ENCODE measurements at places on chromosomes 7 and 10.

GRCh38 chr10:97601268-97602215 is 12.0 kb downstream of the C10orf62 start:
- DNase-seq: peak; percentile 62

GRCh38 chr10:115046686-115047236 is 46.4 kb upstream of the ATRNL1 start:
- DNase-seq: no peak

GRCh38 chr7:101814081-101814990 is 3.1 kb upstream of the CUX1 start:
- DNase-seq: peak; percentile 51

GRCh38 chr10:49347342-49347741 is 48.4 kb downstream of the C10orf71 start:
- DNase-seq: no peak

GRCh38 chr10:36091007-36091406 is 448.9 kb upstream of the FZD8 start:
- DNase-seq: no peak

DNA sequence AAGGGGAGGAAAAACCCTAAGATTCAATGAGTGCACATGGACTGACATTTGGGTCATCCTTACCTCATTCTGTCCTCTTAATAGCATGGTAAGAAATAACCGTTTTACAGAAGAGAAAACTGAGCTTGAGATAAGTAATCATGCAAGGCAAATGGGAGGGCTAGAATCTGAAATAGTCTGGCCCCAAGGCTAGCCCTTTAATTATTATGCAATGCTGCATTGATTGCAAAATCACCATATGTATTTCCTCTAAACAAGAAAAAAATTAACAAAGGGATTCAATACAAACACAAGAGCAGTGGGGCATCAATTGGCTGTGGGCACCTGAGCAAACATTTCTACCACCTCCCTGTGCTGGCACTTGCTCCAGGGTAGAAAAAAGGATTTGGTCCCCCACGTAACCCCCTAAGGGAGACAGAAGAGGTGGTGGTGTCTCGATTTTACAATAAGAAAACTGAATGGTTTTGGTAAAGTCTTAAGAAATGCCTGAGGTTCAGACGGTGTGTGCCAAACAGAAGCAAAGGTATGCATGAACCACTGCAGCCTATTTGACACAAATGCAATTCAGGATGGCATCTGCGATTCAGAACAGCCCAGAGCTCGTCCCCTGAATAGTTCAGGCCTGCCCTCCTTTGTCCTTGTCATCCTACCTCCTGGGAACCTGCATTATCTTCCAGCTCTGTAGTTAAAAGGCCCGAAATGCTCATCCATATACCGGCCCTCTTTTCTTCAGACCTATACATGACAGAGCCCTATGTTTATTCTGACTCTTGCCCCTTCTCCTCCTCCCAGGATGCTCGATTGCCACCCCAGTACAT is 23.6 kb downstream of the PIP4K2A start:
- DNase-seq: no peak

All from left ventricle myocardium inferior (tissue), 1 donor.